Activated CD8-positive, alpha-beta T cell treated with anti-CD3 and anti-CD28 coated beads, Interleukin-2, amount 10 ng/mL, durations not matched to agents 7 days and 5 days (primary cell): ENCODE measurements at places on chromosomes 4 and X.

- DNase-seq, result no peak
Observed at GRCh38 chr4:107147873-107148272, 111.8 kb upstream of the DKK2 start.

- DNase-seq, result no peak
Observed at GRCh38 chr4:119870856-119871255, 195.8 kb downstream of the MAD2L1 start.

DNA sequence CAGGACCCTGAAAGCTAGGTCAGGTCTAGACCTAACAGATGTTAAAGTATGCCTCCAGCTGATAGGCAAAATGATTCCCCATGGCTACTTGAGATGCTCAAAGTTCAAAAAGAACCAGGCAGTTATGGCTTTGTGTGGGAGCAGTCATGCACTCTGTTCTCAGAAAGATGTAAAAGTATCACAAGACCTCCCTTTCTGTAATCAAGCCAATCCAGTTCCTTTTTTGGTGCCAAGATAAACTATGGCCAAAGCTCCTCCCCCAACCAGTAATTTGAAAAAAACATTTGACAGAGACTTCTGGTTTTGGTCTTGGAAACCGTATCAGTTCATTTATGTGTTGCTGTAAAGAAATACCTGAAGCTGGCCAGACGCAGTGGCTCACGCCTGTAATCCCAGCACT, 340.9 kb downstream of the CHIC1 start:
- no peak for DNase-seq

- no peak for DNase-seq
Observed at GRCh38 chrX:120264341-120264740, 13.7 kb downstream of the ZBTB33 start.

GRCh38 chrX:37302569-37302968, 46.6 kb upstream of the PRRG1 start:
- no peak for DNase-seq

- no peak for DNase-seq
Observed at GRCh38 chr4:120399826-120400225, 333.2 kb upstream of the MAD2L1 start.

GRCh38 chr4:168584321-168584771, 87.5 kb downstream of the PALLD start:
- DNase-seq, result no peak

GRCh38 chr4:189823591-189823990, 117.1 kb upstream of the FRG1 start:
- no peak for DNase-seq

DNA sequence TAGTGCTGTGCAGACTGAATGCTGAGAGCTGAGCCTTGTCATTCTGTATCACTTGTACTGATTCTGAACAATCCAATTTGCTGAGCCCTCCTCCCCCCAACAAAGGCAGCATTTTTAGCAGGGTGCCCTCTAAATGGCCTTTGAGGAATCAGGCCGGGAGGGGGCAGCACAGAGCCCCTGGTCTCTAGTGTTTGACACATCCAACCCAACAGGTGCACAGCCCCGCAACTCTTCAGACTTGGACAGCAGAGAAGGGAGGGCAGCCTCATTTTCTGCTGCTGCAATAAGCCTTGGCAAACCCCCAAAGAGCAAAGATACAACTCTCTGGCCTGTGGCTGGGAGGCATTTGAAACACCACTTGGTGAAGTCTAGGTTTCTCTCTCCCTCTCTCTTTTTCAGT, 3.4 kb downstream of the ATP1B4 start:
- DNase-seq, result peak; percentile 56

GRCh38 chr4:212438-213188, 88.3 kb downstream of the ZNF718 start:
- peak; percentile 23 for DNase-seq

- peak; percentile 36 for DNase-seq
Observed at GRCh38 chrX:9465380-9466123, 694 bp downstream of the TBL1X start.

- DNase-seq, result no peak
Observed at GRCh38 chr4:185369731-185370130, 26.0 kb downstream of the LRP2BP start.

DNA sequence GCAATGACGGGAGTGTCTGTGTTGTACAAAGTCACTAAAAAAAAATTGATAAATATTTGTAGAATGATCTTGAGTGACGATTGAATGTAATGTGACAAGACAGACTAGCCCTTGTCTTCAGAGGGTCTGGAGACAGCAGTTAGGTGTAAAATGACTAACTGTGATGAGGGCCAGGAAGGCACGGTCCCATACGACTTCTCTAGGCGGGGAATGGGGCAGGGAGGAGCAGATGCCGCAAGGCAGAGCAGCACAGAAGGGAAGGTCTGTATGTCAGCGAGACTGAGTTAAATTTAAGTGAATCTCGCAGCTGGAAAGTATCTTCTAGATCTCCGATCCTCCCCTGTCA, 405 bp downstream of the CENPE start:
- DNase-seq, result no peak
